ENCODE measurements at places on chromosomes 2 and 18. TPM values are rescaled to one million over a fixed set of nuclear protein-coding genes. Genes with fewer than 3 reads are reported as not detected.

CRYGC gene
- not detected for total RNA-seq

NAT8 gene
- not detected for total RNA-seq

DNA sequence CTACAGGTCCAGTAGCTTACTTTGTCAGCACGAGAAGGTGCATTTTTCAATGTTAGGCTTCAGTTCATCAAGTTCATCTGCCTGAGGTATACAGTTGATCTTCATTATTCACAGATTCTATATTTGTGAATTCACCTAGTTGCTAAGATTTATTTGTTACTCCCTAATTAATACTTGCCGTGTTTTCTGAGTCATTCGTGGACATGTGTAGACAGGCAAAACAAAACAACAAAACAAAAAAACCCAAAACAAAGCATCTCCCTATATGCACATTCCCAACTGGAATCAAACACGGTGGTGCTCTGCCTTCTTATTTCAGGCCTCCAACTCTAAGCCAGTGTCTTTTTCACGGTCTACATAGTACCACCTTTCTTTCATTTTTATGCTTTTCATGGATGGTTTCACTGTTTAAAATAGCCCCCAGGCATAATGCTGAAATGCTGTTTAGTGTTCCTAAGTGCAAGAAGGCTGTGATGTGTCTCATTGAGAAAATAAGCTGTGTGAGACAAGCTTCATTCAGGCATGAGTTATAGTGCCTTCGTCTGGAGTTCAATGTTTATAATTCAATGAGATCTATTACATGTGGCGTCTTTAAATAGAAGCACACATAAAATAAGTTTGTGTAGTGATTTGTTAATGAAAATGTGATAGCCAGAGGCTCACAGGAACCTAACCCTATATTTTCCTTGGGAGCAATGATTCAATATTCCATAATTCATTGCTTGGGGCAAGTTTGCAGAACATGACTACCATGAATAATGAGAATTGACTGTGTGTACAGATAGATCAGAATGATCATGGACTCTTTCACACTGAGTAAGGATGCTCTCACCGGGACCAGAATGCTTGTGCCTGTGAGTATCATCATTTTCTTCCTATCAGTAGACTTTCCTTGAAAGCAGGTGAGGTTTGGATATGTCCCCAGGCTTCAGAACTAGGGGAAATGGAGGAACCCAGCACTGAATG, 24.6 kb downstream of the ITGB6 start:
- no peaks in the 10 kb centered on the region for H3K36me3 ChIP-seq
- H3K4me3 ChIP-seq = no peak overlapping the region
- H3K4me1 ChIP-seq = peaks cover under 1% of the 10 kb centered on the region
- H3K27me3 ChIP-seq = no peaks in the 10 kb centered on the region
- no peak overlapping the region for H3K27ac ChIP-seq
- no peak for DNase-seq

GRCh38 chr2:4408321-4408720, 704.9 kb downstream of the DCDC2C start:
- no peak overlapping the region for H3K27ac ChIP-seq
- H3K36me3 ChIP-seq = no peaks in the 10 kb centered on the region
- H3K27me3 ChIP-seq = no peaks in the 10 kb centered on the region
- H3K4me3 ChIP-seq = no peak overlapping the region
- no peak for DNase-seq

DNA sequence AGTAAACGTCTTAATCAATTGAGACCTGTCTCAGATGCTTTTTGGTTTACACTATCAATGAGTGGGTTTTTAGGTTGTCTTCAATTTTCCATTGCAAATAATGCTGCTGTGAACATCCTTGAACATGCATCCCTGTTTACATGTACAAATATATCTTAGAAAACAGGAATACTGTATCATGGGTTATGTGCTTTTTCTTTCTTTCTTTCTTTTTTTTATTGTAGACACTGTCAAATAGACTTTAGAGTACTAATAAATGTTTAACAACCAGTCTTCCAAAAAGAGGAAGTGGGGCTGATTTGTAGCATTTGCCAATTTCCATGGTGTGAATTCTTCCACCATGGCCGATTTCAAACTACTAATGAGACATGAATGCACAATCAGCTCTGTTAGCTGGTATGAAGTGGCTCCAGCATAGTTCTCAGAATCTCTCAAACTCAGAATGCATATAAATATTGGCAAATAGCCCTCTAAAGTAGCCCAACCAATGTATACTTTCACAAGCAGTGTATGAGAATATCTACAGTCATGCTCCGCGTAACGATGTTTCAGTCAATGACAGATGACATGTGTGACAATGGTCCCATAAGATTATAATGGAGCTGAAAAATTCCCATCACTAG, 50.3 kb upstream of the B3GNT2 start:
- no peaks in the 10 kb centered on the region for H3K27me3 ChIP-seq
- 0 out of 2 replicates have a peak, but pooled peaks cover 2% of the 10 kb centered on the region for H3K36me3 ChIP-seq
- H3K4me3 ChIP-seq = no peak overlapping the region
- H3K27ac ChIP-seq = no peak overlapping the region
- DNase-seq = no peak

DNA sequence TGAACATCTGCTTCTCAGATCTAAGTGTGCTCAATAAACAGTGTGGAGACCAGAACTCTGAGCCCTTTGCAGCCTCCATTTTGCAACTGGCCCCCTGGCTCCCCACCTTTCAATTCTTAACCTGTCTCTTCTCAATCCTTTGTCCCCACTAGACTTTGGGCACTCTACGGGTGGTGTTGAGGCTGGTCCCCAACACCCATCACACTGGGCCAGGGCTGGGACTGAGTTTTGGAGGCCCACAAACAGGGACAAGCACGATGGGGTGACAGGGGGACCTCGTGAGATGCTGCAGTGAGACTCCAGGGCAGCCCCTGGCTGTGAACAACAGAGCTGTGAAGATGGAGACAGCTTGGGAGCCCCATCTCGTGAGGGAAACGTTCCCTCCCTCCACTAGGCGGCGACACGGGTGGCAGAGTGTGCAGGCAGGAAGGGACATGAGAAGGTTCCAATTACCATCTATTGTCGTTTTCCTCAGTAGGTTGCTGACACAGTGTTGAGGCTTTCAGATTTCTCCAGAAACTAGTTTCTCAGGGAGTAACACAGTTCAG, 1.2 kb downstream of the ANKMY1 start:
- H3K36me3 ChIP-seq = peaks cover 10% of the 10 kb centered on the region
- peak overlapping the region; percentile 52 for H3K4me3 ChIP-seq

DNA sequence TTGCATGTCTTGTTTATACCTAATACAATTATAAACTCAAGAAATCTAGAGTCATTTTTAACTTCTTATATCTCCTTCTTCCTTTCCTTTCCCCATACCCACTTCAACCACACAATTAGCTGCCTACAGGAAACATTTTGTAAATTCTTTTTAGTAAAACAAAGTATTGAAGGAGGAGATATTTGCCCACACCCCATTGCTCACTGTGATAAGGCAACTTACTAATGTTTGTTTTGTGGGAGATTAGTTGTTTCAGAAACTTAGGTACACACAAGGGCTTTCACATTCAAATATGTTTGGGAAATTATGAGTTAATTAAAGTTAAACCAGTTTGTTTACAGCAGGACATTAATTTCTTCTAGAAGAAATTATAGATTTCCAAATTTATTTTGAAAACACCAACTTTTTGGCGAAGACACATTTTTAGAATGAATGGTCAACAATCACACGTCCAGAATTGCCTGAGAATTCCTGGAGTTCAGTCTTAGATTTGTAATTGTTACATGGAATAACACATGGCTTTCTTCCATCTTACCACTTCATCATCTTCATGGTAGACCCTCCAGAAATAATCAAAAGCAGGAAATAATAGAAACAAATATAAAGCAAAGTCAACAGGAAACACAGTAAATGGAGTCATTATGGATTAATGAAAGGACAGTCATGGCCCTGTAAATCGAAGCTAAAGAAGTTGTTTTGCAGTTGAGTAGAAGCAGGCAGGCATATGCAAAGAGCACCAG, 62.5 kb upstream of the RAB27B start:
- no peaks in the 10 kb centered on the region for H3K36me3 ChIP-seq
- no peak overlapping the region for H3K27ac ChIP-seq
- H3K4me1 ChIP-seq = peaks cover 7% of the 10 kb centered on the region
- DNase-seq = no peak
- no peaks in the 10 kb centered on the region for H3K27me3 ChIP-seq

DNA sequence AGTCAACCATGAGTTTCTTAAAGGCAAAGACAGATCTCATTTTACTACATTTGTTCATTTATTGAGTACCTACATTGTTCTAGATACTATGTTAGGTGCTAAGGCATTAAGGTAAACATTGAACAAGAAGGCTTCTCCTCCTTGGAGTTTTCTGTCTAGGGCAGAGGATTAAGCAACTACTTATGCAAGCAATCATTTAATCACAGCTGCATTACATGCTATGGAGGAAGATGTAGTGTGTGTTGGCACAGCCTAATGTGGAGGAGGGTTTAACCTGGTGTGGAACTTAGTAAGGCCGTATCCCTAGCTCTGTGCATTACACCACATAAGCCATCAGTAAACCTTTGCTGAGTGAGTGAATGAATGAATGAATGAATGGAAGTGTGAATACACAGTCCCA, 106.5 kb upstream of the MAP3K20 start:
- no peak overlapping the region for H3K27ac ChIP-seq
- no peak overlapping the region for H3K4me3 ChIP-seq
- no peaks in the 10 kb centered on the region for H3K27me3 ChIP-seq
- no peaks in the 10 kb centered on the region for H3K4me1 ChIP-seq

DNA sequence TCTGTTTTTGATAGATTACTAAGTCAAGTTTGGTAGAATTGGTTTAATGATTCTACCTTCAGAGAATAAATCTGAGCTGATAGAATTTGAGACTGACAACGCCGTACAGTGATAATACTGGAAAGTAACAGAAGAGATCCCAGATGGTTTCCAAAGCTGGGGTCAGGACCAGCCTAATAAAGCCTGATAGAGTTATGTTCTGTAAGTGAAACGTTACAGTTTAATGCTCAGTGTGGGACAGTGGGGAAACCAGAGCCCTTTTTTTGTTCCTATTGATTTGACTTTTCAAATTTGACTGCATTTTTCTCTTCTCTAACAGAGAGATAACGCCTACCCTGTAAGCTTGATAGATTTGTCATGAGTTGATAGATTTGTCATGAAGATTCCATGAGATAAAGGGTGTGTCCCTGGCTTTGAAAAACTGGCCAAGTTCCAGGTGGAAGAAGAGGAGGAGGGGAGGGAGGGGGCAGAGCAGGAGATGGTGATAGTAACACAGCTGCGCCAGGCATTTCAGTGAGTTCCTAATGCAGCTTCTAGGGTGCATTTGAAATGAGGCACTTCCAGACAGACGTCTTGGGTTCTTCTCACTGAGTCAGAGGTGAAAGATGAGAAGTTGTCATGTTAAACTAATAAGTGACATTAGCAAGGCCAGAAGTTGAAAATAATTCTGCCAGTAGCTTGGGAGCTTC, 65.1 kb downstream of the CERS6 start:
- no peak for DNase-seq
- H3K27ac ChIP-seq = no peak overlapping the region
- no peaks in the 10 kb centered on the region for H3K36me3 ChIP-seq
- no peaks in the 10 kb centered on the region for H3K27me3 ChIP-seq
- no peak overlapping the region for H3K4me3 ChIP-seq

GRCh38 chr18:27400001-27400400, 214.9 kb upstream of the CHST9 start:
- H3K27ac ChIP-seq = no peak overlapping the region
- peak; percentile 84 for DNase-seq
- H3K4me1 ChIP-seq = no peaks in the 10 kb centered on the region
- H3K27me3 ChIP-seq = no peaks in the 10 kb centered on the region
- H3K36me3 ChIP-seq = no peaks in the 10 kb centered on the region
- no peak overlapping the region for H3K4me3 ChIP-seq

DNA sequence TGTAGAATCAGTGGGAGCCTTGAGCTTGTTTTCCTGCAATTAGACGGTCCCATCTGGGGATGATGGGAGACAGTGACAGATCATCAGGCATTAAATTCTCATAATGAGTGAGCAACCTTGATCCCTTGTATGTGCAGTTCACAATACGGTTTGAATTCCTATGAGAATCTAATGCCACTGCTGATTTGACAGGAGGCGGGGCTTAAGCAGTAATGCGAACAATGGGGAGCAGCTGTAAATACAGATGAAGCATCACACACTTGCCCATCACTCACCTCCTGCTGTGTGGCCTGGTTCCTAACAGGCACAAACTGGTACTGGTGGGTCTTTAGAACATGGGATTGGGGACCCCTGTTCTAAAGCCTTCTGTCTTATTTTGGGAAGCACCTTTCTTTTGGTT, 17.9 kb upstream of the NYAP2 start:
- H3K4me1 ChIP-seq = peaks cover 3% of the 10 kb centered on the region
- no peaks in the 10 kb centered on the region for H3K27me3 ChIP-seq
- no peak overlapping the region for H3K27ac ChIP-seq
- DNase-seq = no peak

DNA sequence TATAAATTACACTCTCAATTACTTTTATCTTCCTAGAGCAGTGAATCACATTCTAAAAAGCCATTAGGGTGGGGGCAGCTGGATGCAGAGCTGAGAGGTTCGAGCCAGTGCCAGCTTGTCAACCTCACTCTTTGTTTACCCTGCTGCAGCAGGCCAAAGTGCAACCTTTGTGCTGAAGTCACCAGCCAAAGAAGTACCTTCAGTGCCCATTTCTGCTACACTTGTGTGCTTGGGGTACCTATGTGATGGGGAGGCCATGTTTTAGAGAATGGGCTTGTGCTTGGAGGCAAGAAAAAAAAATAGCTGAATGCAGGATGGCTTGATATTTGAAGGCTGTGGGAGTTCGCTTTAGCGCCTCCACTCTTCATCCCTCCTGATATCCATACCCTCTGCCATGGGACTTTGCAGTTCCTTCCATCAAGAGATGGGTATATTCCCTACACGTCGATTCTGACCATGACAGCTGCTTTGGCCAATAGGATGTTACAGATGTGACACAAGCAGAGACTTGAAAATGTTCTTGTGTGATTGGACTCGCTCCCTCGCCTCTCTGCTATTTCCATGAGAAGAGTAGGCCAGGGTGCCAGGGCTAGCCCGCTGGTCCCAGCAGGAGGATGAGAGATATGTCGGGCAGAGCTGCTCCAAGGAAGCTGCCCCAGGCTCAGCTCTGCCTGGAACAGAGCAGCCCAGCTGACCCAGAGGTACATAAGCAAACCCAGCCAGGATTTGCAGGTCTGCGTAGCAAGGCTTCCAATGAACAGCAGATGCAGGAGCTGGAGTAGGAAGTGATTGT, 12.7 kb upstream of the FZD5 start:
- H3K4me1 ChIP-seq = no peaks in the 10 kb centered on the region
- H3K4me3 ChIP-seq = no peak overlapping the region
- H3K27me3 ChIP-seq = no peaks in the 10 kb centered on the region
- no peak overlapping the region for H3K27ac ChIP-seq

GRCh38 chr2:235793163-235793752, 299.4 kb downstream of the AGAP1 start:
- no peak overlapping the region for H3K27ac ChIP-seq
- H3K36me3 ChIP-seq = peaks cover 7% of the 10 kb centered on the region

- H3K4me1 ChIP-seq = peaks cover 2% of the 10 kb centered on the region
- H3K27ac ChIP-seq = no peak overlapping the region
- no peak overlapping the region for H3K4me3 ChIP-seq
Observed at GRCh38 chr18:57792631-57793301, 10.3 kb downstream of the ATP8B1 start.

GRCh38 chr18:9838144-9838877, 47.5 kb upstream of the TXNDC2 start:
- no peaks in the 10 kb centered on the region for H3K27me3 ChIP-seq
- peaks cover 18% of the 10 kb centered on the region for H3K4me1 ChIP-seq
- DNase-seq = peak; percentile 88
- peaks cover 5% of the 10 kb centered on the region for H3K36me3 ChIP-seq
- H3K27ac ChIP-seq = peak overlapping the region; percentile 1

Data from H9 (cell line).